ENCODE measurements at places on chromosomes 4 and X. TPM values are rescaled to one million over a fixed set of nuclear protein-coding genes. Genes with fewer than 3 reads are reported as not detected.

AFAP1 gene
- 94.7 TPM for total RNA-seq

CXorf38 gene
- 7.8 TPM for total RNA-seq

CHRNA9 gene
- total RNA-seq = not detected

DBET gene
- not detected for total RNA-seq

DAPP1 gene
- total RNA-seq = not detected

AKAP4 gene
- total RNA-seq = not detected

MBNL3 gene
- 0.39 TPM for total RNA-seq

DNA sequence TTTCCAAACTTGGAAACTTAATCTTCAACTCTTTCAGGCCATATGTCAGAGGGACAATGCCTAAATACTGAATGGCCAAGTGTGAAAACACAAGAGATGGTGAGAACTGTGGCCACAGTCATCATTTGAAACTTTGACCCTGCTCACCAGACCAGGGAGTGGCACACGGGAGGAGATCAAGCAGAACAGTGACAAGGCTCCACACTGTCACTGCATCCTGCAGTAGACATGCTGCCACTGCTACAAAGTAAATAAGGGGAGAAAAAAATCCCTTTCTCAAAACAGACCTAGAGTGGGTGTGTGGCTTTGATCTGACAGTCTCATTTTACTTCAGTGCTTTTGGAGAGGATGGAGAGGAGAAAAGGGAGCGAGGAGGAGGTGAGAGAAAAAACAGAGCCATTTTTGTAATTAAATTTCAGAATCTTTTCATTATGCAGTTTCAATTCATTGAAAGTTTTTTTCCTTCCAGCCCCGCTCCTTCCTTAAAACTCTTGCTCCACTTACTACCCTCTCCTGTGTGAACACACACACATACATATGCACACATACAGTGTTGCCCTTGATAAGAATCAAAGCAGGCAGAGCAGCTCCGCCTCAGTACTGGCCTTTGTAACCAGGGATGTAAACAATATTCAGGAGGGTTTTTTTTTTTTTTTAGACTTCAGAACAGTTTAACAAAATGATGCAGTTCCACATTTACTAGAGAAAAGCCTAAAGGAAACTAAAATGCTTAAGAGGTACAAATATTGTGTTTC, 34.4 kb downstream of the NEXMIF start:
- no peak for DNase-seq

DNA sequence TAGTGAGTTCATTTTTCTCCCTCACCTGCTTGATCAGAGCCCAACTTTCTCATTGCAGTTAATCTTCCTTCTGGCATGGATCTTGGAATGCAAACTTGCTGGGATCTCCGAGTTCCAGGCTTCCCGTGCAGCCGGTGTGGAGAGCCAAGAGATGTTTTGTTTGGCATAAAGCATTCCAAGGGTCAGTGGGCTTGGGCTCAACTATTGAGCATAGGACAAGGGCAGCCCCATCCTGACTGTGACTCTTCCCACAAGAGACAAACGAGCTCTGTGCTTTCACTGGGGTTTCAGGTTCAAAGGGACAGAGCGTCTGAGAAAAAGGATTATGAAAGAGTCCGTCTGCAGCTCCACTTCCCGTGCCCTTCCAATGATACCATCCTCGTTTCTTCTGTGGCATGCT, 10.5 kb downstream of the TLR7 start:
- no peak for DNase-seq

DNA sequence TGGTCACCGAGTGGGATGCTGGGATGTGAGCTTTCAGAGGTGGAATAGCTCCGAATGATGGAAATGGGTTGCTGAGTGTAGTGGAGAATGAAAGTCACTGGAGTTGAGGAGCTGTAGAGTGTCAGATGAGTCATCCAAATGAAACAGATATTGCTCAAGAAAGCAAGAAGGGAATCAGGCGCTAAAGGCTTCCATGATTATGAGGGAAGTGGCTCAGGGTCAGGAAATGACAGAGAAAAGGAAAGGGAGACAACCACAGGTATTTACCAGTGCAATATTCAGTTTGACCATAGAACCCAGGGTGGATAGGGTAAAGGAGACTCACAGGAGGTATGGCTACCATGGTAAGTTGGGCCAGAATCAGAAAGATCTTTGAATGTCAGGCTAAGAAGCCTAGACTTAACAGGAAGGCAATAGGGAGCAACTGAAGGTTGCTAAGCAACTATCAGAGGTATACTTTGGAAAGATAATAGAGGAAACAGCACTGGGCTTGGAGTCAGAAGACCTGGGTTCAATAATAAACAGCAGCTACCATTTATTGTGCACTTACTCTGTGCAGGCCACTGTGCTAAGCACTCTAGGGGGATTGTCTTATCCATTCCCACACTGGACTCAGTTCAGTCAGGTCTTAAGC, 11.7 kb downstream of the LAS1L start:
- DNase-seq = no peak

DNA sequence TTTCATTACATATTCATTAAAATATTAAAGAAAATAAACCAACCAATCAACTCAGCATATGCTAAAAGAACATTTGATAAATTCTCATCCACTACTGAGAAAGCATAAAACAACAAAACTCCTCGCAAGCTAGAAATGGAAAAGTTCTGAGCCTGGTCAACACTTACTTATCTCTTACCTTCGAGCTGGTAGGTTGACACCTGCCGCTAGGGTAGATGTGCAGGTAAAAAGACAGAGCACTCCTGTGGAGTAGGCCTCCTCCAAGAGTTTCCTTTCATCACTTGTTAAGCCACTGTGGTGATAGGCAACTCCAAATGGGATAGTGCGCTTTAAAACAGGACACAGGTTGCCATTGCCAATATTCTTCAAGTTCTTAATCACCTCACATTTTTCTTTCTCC, 18.9 kb downstream of the HELQ start:
- no peak for DNase-seq

- DNase-seq = no peak
Observed at GRCh38 chrX:107849747-107850421, 24.2 kb downstream of the MID2 start.

DNA sequence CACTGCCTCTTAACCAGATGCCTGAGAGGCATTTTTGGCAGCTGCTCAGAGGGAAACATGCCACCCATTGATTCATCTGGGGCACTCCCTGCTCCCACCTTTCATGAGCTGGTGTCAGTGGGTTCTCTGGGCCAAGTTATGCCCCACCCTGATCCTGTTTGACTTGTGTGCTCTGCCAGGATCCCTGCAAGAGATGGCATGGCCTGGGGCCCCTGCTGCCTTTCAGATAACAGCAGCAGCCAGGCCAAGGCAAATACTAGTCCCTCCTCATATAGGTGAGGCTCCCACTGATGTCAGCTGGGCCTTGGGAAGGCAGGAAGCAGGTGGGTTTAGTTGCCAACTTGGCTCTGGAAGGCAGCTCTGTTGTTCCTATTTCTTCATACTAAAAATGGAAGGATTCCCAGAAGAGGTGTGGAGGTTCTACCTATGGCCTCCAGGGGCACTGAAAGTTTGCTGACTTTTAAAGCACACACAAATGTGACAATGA, 192.9 kb upstream of the RBPJ start:
- no peak for DNase-seq

GRCh38 chr4:56226579-56226978, 160.7 kb downstream of the AASDH start:
- DNase-seq = no peak

- DNase-seq = no peak
Observed at GRCh38 chr4:182015893-182016292, 227.3 kb upstream of the TENM3 start.

GRCh38 chrX:115268421-115268820, 21.1 kb upstream of the LUZP4 start:
- no peak for DNase-seq

- DNase-seq = peak; percentile 66
Observed at GRCh38 chr4:14916554-14917297, 85.6 kb upstream of the CPEB2 start.

DNA sequence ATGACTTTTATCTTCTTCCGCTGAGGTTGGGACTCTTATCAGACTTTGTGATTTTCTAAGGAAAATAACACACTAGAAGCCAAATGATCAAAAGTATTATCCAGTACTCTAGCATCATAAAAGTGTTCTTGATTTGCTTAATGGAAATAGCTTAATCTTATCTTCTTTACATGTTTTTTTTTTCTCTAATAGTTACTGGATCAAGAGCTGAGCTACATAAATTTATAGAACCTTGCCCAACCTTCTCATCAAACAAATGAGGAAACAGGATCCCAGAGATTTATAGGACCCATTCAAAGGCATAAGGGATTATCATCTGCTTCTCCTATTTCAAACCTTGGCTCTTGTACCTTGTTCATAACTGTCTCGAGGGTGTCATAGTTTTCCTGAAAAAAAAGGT, 68.3 kb upstream of the WDR17 start:
- DNase-seq = no peak

GRCh38 chr4:89403826-89404225, 96.2 kb upstream of the GPRIN3 start:
- DNase-seq = no peak

GRCh38 chr4:108651014-108651791, 804 bp downstream of the OSTC start:
- DNase-seq = no peak

DNA sequence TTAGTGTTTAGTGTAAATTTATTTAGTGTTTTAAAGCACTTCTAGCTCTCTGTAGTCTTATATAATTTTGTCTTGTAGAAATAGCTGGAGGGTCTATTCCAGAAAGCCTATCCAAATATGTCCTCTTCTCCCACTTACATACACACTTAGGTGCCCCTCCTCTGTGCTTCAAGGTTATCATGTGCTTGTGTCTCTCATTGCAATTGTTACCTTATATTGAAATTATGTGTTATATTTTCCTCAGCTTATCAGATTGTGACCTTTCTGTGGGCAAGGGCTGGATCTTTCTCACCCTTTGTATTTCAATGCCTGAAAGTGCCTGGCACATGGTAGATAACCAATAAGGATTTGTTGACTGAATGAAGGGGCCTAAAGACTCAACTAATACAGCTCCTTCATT, 18.4 kb downstream of the WDR44 start:
- no peak for DNase-seq

DNA sequence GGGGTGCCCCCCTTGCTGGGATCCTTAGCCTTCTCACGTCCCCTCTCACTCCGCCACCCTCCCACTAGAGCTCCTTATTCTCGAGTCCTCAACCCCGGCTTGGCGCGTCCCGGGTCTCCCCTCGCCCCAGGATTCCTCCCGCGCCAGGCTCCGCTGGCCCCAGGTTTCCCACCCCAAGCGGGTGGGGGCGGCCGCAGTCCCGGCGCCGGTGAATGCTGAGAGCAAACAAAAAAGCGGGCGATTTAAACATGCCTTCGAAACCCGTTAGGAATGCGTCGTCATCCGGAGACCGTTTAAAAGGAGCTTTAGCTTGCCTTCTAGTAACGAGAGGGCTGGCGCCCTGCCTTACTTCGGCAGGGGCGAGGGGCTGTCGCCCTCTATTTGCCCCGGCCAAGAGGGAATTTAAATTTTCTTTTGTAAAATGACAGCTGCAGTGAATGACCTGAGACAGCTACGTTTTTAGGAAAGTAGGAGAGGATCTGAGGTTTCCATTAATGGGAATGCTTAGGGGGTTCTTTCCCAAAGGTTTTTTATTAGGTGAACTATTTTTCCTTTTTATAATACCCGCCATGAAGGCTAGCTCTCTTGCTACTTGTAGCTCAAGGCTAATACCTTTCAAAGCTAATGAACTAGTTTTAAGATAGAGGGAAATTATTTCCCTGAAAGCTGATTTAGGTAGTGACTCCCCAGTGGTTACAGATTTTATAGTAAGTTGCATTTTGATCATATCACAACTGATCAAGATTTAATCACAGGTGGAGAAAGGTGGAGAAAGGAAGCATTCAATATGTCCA, 3.1 kb downstream of the JADE1 start:
- no peak for DNase-seq

DNA sequence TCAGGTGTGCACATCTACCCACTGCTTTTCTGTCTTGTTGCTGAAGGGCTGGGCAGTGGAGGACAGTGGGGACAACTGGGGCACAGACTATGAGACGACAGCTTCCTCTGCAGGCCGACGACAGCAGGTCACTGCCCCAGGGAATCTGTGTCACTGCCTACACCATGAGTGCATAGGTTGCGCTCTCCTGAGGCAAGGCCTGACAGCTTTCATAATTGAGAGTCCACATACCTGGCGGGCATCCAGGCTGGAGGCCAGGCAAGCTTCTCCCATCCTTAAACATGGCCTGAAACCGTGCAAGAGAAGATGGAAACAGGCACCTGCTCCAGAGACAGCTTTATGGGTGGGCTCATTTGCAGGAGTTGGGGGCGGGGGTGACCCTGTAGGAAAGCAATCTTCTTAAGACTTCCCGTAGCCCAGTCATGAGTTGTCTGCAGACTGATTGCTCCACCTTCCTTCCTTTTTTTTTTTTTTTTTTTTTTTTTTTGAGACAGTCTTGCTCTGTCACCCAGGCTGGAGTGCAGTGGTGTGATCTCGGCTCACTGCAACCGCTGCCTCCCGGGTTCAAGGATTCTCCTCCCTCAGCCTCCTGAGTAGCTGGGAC, 2.9 kb downstream of the ANOS1 start:
- no peak for DNase-seq

GRCh38 chr4:114056599-114056998, 77.2 kb upstream of the ARSJ start:
- DNase-seq = no peak

DNA sequence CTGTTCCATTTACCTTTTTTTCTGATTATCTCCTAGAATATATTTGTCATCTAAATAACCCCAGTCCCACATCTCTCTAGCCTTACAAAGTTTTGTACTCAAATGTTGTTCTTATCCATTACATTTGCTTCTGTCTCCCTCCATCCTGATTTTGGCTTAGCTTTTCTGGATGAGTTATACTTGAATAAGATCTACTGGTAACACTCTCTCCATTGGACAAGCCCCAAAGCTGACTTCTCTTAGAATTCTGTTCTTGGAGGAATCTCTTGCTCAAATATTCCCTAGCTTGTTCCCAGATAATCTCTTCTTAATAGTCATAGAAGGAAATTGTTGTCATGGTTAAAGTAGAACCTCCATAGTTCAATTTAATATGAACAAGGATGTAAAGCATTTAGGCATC, 115.5 kb upstream of the HS3ST1 start:
- DNase-seq = no peak

GRCh38 chrX:1591863-1592469, 562 bp downstream of the AKAP17A start:
- no peak for DNase-seq

- DNase-seq = no peak
Observed at GRCh38 chr4:92235731-92236130, 68.0 kb upstream of the GRID2 start.

Measured in Panc1 (cell line).